ENCODE measurements at places on chromosomes 5 and 9. TPM values are rescaled to one million over a fixed set of nuclear protein-coding genes. Genes with fewer than 3 reads are reported as not detected.

DNA sequence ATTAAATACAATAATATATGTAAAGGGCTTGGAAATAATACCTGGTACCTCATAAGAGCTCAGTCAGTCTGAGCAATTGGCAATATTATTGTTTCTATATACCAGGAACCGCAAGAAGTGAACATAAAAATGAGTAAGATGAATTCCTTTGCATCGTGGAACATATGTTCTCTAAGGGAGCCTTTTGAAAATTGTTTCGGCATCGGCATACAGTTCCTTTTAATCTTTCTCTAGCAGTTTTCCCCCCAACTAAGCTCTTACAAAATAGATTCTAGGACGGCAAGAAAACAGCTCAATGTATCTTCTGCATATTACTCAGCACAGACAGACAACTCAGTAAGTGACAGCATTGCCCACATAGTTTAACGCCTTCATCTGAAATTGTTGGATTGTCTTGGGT is 426.6 kb upstream of the WWC1 start:
- H3K4me3 ChIP-seq, result no peak overlapping the region
- H3K27me3 ChIP-seq, result no peaks in the 10 kb centered on the region
- DNase-seq, result no peak
- no peak overlapping the region for H3K27ac ChIP-seq
- H3K36me3 ChIP-seq, result no peaks in the 10 kb centered on the region
- no peaks in the 10 kb centered on the region for H3K4me1 ChIP-seq

The TAF1L gene
- total RNA-seq, result not detected

The WDR41 gene
- 12.9 TPM for total RNA-seq

- H3K27ac ChIP-seq, result no peak overlapping the region
- DNase-seq, result no peak
- H3K36me3 ChIP-seq, result no peaks in the 10 kb centered on the region
- peaks cover 7% of the 10 kb centered on the region for H3K4me1 ChIP-seq
- no peak overlapping the region for H3K4me3 ChIP-seq
Observed at GRCh38 chr5:157920828-157921170, 61.9 kb upstream of the CLINT1 start.

The COL5A1 gene
- total RNA-seq, result 1.5 TPM

GRCh38 chr5:179167871-179168451 is 107.8 kb downstream of the ZNF354C start:
- no peak overlapping the region for H3K4me3 ChIP-seq
- no peaks in the 10 kb centered on the region for H3K4me1 ChIP-seq
- H3K36me3 ChIP-seq, result no peaks in the 10 kb centered on the region
- no peak overlapping the region for H3K27ac ChIP-seq
- H3K27me3 ChIP-seq, result no peaks in the 10 kb centered on the region
- DNase-seq, result peak; percentile 42
